ENCODE measurements at places on chromosomes 11 and 22. TPM values are rescaled to one million over a fixed set of nuclear protein-coding genes. Genes with fewer than 3 reads are reported as not detected.

The GRK3 gene
- total RNA-seq, result 2.7 TPM

The OR52H1 gene
- total RNA-seq, result 0.30 TPM

The HTR3A gene
- total RNA-seq, result not detected

The RNF215 gene
- total RNA-seq, result 38.4 TPM

The DDX17 gene
- 381 TPM for total RNA-seq

The CCDC188 gene
- 0.30 TPM for total RNA-seq
